Stimulated activated CD8-positive, alpha-beta memory T cell treated with anti-CD3 and anti-CD28 coated beads, Interleukin-7, amount 100 ng/mL, for 4 hours (primary cell): ENCODE measurements at places on chromosomes 11 and 22.
A peak's percentile ranks its signal among the peaks of the same experiment; 100 is the strongest.

DNA sequence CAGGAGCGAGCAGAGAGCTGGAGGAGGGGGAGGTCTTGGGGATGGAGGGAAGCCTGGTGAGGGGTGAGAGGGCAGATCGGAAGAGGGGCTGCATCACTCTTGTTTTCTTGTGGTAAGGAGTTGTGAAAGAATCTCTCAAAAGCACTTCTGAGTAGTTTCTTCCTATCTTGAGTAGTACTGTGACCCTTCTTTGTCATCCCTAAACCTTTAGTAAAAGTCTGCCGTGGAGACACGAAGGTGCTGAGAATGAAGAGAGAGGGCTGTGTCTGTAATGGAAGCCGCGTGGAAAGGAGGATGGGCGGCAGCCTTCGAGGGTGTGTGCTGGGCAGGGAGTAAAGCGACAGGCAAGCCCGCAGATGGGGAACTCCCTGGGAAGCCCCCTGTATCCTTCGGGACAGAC lies 237.8 kb downstream of the TBC1D22A start:
- DNase-seq = no peak

DNA sequence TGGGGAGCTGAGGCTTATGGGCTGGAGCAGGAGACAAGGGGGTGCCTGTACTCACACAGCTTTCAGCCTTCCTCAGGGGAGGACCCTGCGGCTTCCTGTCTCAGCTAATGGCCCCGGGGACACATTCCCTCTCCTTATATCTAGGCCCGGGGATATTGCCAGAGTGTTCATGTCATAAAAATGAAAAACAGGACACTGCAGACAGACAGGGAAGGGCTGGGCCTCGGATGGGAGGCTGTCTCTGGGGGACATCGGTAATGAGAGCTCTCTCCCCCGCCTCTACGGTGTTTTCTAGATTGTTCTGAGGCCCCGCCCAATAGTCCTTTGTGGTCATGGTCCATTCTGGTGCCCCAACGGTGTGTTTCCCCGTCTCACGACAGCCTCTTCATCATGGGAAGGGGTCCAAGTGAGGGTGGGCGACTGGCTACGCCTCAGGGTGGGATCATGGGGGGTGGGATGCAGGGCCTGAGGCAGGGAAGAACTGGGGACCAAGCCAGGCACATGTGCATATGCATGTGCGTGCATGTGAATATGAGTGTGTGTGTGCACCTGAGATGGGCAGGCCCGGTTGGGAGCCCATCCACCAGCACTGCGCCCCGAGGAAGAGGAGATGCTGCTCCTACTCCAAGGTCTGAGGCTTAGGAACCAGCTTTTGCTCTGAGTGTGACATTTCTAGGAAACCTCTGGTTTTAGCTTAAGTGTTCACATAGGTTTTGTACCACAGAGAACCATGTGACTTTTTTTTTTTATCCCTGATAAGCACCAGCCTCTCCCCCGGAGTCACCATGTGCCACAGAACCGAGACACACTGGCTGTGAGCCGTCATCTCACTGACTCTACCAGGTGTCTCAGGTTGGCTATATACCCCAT lies 5.3 kb downstream of the ARVCF start:
- no peak for DNase-seq

GRCh38 chr22:35203583-35203982 lies 53.7 kb upstream of the HMGXB4 start:
- no peak for DNase-seq

DNA sequence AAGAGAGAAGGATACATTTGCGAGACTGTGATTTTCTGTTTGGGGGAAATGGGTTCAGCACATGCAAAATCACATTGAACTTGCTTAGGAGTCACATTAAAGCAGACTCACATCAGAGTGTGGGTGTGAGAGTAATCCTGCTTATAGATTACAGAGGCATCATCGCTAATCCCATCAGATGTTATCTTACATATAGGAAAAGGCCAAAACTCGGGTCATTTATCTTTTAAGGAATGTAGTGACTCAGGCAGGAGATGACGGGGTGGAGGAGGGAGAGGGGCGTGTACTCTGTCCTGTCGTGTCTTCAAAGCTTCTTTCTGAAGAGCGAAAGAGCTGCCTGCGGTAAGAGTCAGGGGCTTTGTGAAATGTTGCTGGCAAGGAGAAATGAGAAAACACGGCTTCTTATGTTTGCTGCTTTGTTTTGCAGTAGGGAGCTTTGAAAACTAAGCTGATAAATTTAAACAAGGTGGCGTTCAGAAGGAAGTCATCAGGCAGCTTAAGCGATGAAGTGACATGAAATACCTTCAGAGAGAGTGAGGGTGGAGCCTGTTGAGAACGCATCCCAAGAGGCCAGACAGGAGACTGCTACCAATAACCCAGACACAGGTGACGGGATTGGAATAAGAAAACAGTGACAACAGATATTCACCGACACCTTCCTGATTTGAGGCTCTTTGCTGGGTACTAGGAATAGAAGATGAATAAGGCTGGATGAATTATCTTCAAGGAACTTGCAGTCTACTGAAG lies 2.2 kb upstream of the C11orf16 start:
- no peak for DNase-seq

GRCh38 chr11:130390071-130390758 lies 38.2 kb downstream of the ADAMTS8 start:
- DNase-seq = no peak

DNA sequence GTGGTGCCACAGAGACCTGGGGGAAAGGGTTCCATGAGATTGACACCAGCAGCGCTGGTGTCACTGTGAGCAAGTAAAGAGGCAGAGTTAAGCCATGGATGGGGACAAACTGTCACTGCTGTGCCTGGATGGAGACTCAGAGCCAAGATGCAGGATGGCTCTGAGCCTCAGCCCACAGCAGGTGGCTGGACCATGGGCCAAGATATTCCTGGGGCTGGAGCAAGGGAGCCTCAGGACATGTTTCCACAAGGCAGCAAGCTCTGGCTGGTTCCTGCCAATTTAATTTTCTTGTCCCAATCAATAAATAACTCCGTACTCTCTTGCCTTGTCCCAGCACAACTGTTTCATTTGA lies 23.0 kb downstream of the MYO18B start:
- DNase-seq = no peak

GRCh38 chr11:122367809-122368231 lies 251.8 kb upstream of the BLID start:
- DNase-seq = no peak

- DNase-seq = no peak
Observed at GRCh38 chr22:24093855-24094254, 82.8 kb downstream of the CABIN1 start.

- DNase-seq = peak; percentile 51
Observed at GRCh38 chr22:23385678-23386631, 194.1 kb downstream of the IGLL1 start.

- no peak for DNase-seq
Observed at GRCh38 chr11:117770061-117770460, 27.0 kb downstream of the DSCAML1 start.

DNA sequence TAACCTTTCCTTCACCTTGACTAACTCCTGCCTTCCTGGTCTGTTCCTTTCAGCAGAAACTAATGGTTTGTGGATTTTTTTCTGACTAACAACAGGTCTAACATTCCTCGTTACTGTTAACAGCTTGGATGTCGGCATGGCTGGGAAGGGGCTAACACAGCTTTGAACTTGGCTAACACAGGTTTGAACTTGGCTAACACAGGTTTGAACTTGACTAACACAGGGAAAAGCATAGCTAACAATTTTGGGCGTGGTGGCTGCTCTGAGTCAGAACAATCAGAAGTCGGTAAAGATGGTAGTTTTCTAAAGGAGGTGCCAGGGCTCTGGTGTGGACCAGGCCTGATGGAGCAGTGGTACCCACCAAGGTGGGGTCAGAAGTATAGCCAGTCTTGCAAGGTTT lies 16.1 kb downstream of the MIAT start:
- no peak for DNase-seq

GRCh38 chr22:44729391-44730021 lies 22.9 kb upstream of the ARHGAP8 start:
- DNase-seq = no peak

- no peak for DNase-seq
Observed at GRCh38 chr11:18853086-18853720, 61.6 kb upstream of the PTPN5 start.

DNA sequence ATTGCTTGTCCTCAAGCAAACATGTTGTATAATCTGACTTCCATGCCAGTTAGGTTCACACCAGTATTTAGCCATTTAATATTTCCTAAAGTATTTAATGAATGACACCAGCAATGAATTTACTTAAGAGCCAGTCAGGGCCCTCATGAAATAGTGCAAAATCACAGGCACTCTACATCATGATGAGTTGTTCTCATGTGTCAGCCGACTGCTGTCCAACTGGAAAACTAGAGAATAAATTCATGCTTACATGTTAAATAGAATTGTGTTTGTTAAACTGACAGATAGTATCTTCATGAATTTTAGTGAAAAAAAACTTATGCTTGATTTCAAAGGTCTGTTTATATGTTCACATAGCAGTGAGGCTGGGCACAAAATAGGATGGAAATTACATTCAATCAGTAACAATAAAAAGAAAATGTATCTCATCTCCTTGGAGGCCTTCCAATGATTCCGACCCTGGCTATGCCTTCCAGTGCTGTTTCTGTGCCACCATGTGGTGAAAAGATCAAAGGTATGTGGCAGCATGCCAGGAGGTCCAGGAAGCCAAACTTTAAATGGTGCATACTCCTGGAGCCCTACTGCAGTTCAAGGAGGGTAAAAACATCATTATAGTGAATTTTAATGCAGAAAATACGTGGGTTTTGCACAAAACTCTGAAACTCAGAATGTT lies 45.2 kb downstream of the CTSC start:
- DNase-seq = no peak

- DNase-seq = no peak
Observed at GRCh38 chr11:96391698-96392307, 2.0 kb downstream of the JRKL start.

- DNase-seq = no peak
Observed at GRCh38 chr11:19713196-19714021, 772 bp downstream of the NAV2 start.

DNA sequence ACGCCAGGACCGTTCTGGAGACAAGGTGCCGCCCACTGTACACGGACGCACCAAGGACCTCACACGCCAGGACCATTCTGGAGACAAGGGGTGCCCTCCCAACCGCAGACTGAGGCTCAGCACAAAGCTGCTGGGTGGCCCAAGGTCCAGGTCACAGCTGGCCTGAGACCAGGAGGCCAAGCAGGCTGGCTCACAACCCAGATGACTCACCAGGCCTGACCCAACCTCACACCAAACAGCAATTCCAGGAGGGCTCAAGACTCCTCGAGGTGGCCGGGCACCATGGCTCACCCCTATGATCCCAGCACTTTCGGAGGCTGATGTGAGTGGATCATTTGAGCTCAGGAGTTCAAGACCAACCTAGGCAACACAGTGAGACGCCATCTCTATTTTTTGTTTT lies 14.8 kb downstream of the BRD1 start:
- no peak for DNase-seq

DNA sequence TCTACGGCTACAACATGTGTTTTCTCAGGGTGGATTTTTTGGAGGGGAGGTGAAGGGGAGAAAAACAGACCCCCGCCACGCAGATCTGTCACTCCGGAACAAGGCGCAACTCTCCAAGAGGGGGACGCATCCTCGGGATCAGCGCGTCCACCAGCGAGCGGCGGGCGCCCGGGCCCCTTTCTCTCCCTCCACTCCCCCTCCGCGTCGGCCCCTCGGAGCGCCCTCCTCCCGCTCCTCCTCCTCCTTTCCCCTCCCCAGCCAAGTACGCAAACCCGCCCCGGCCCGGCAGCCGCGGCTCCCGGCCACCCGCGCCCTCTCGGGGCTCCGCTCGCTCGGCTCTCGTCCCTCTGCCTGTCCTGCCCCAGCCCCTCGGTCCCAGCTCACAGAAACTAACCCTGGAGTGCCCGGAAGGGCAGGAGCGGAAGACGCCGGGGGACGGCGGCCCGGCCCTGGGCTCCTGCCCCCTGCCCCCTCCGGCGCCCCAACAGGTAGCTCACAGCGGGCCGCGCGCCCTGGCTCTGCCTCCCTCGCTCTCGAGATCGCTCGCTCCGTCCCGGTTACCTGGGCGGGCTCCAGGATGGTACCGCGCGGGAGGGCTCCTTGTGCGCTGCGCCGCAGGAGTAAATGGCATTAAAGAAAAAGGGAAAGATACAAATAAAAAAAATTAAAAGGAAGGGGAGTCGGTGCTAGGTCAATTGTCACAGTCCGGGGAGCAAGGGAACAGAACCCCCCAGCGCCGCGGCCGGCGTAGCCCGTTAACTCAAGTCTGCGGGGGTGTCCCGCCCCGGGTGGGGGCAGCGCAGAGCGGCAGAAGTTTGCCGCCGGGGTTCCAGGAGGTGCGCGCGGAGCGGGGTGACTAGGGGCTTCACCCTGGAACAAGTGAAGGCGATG lies 131.4 kb upstream of the C11orf58 start:
- no peak for DNase-seq

DNA sequence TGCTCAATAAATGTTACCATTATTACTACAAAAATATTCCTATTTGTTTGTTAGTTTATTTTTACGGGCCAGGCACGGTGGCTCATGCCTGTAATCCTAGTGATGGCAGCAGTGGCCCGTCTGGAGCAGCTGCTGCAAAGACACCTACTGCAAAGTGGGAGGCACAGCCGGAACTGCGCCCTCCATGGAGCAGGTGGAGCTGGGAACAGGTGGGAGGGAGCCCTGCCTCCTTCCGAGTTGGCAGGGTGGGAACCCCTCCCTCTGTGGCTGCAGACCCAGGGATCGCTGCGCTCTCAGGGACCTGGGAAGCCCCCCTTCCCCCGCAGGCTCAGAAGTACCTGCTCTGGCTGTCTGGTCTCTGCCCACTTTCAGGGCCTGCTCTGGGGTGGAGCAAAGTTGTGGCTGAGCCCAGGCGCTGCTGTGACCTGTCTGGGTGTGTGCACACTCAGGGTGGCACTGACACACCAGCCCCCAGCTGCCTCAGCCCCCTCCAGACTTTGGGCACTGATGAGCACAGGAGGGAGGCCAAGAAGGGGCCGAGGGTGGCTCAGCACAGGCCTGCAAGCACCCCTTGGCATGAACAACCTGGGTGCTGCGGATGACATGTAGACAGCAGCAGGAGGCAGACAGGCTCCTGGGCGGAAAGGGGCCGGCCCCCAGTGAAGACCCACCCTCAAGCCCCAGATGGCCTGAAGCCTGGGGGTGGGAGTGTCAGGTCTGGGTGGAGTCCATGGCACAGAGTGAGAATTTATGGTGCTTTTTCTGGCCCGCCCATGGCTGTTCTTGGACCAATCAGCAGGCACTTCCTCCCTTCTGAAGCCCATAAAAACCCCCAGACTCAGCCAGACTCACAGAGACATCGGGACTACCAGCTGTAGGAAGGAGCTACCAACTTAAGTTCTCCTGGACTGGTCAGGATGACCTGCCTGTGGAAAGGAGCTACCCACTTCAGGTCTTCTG lies 103.7 kb upstream of the CLMP start:
- DNase-seq = no peak

- no peak for DNase-seq
Observed at GRCh38 chr11:11476971-11477645, 124.1 kb upstream of the CSNK2A3 start.

- no peak for DNase-seq
Observed at GRCh38 chr11:64638018-64638665, 47.1 kb downstream of the SLC22A12 start.

- DNase-seq = no peak
Observed at GRCh38 chr11:69799582-69799981, 19.6 kb downstream of the FGF3 start.
